ENCODE measurements at places on chromosomes 6 and 20. TPM values are rescaled to one million over a fixed set of nuclear protein-coding genes. Genes with fewer than 3 reads are reported as not detected.
A peak's percentile ranks its signal among the peaks of the same experiment; 100 is the strongest.

CNR1 gene
- total RNA-seq: not detected

DNA sequence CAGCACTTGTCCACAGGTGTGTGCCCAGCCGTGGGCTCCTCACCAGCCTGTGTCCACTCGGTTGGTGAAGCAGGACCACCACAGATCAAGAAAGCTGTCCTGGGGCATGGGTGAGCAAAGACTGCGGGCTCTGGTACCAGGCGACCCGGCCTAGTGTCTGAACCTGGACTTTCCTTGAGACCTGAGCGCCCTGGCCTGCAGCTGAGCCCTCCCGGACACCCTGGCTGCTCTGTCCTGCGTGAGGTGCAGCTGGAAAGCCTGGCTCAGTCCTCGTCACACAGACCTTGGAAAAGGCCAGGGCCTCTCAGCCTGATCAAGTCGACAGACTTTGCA, 201.2 kb upstream of the THBS2 start:
- DNase-seq: no peak

DNA sequence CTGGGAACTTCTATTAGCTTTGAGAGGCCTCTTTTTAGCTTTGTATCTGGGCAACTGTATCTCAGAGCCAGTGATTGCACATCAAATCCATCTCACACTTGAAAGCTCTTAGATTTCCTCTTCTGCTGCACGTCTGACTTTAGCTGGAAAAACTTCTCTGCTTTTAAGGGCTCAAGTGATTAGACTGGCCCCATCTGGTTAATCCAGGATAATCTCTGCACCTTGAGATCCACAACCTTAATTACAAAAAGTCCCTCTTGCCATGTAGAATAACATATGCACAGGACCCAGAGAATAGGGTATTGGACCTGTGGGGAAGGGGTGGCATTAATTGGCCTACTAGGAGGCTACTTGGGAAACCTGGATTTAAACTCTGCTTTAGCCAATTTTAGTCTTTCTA, 24.2 kb downstream of the KLHL31 start:
- no peak for DNase-seq

TSPO2 gene
- total RNA-seq: not detected

DNA sequence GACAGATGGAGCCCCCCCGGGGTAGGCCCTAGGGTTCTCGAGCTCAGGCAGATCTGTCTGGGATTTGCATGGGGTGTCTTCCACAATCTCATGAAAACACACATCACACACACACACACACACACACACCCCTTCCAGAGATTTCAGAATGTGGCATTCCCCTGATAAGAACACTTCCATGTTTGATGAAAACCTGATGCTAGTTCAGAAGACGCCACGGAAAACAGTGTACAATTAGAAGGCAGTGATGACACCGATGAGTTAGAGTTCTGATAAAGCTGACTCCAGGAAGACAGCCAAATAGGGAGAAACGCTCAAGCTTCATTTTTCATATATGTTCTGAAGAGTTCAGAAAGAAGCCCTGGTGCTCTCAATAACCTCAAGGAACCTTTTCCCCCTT, 438.7 kb upstream of the JARID2 start:
- DNase-seq: peak; percentile 70

DNA sequence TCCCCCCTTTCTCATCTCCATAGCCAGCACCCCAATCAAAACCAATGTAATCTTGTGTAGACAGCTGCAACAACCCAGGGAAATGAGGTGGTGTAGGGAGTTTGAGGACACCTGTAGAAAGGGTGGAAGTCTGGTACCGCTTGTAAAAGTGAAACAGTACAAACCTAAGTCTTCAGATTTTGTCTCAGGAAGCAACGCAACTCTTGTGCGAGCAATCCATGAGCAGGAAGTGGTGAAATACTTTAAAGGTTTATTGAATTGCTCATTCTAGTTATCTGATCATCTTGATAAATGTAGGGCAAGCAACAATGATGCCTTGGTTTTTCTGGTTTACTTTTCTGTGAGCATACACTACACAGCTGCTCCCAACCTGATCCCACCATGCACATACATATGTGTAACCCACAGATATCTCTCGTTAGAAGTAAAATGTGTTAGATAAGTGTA, 71.1 kb upstream of the THEMIS start:
- DNase-seq: peak; percentile 82

DNA sequence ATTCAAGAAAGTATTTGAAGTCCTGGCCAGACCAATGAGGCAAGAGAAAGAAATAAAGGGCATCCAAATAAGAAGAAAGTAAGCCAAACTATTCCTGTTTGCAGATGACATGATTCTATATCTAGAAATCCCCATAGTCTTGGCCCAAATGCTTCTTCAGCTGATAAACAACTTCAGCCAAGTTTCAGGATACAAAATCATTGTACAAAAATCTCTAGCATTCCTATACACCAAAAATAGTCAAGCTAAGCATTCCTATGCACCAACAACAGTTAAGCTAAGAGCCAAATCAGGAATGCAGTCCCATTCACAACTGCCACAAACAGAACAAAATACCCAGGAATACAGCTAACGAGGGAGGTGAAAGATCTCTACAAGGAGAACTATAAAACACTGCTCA, 60.1 kb upstream of the PHIP start:
- DNase-seq: no peak
